ENCODE measurements at places on chromosomes 7 and 10. TPM values are rescaled to one million over a fixed set of nuclear protein-coding genes. Genes with fewer than 3 reads are reported as not detected.

DNA sequence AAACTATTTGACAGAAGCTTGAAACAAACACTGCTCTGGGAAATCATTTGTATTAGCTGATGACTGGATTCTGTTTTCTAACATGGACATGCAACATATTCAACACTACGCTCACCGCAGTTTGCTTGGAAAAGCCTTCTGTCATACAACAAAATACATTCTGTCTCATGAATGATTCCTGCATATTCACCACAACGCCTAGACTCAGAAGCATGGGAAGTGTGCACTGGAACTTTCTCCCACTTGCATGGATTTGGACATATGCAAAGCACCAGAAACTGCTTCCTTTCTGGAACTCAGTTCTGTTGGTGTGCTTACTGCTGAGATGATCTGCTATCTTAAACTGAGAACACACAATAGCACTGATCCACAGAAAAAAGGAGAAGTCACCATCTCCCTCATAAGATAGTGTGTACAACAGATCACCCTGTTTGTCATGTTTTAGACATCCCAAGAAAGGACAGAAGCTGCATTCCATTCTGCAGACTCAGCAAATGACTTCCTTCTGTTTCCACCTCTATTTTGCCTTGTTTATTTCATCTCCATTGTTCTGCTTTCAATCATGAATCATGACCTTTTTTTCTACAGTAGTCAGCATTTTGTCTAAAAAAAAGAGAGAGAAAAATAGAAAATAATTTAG is 115.8 kb downstream of the HTR7 start:
- H3K27ac ChIP-seq, result no peak overlapping the region
- DNase-seq, result no peak
- H3K4me3 ChIP-seq, result no peak overlapping the region
- no peaks in the 10 kb centered on the region for H3K27me3 ChIP-seq
- H3K36me3 ChIP-seq, result no peaks in the 10 kb centered on the region
- no peaks in the 10 kb centered on the region for H3K4me1 ChIP-seq

FAM237B gene
- total RNA-seq, result not detected

GRCh38 chr10:130138479-130138866 is 2.3 kb downstream of the GLRX3 start:
- H3K4me3 ChIP-seq, result peak overlapping the region; percentile 98
- peaks cover 10% of the 10 kb centered on the region for H3K4me1 ChIP-seq
- no peaks in the 10 kb centered on the region for H3K27me3 ChIP-seq
- H3K36me3 ChIP-seq, result no peaks in the 10 kb centered on the region
- no peak for DNase-seq

GRCh38 chr7:1081931-1082401 is 5.9 kb upstream of the GPER1 start:
- no peaks in the 10 kb centered on the region for H3K4me1 ChIP-seq
- DNase-seq, result no peak
- H3K36me3 ChIP-seq, result no peaks in the 10 kb centered on the region
- no peak overlapping the region for H3K4me3 ChIP-seq
- H3K27me3 ChIP-seq, result no peaks in the 10 kb centered on the region

CHRM2 gene
- total RNA-seq, result not detected

DNA sequence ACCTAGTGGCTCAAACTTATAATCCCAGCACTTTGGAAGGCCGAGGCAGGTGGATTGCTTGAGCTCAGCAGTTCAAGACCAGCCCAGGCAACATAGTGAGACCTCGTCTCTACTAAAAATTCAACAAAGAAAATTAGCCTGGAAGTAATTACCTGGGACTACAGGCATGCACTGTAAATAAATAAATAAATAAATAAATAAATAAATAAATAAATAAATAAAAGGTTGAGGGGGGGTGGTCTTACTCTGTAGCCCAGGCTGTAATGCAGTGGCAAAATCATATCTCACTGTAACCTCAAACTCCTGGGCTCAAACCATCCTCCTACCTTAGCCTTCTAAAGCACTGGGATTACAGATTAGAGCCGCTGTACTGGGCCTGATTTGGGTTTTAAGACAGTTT is 50.5 kb downstream of the RALA start:
- no peaks in the 10 kb centered on the region for H3K27me3 ChIP-seq
- no peak for DNase-seq
- H3K27ac ChIP-seq, result no peak overlapping the region
- H3K36me3 ChIP-seq, result no peaks in the 10 kb centered on the region
- H3K4me1 ChIP-seq, result no peaks in the 10 kb centered on the region

CCDC172 gene
- total RNA-seq, result not detected

Data from ascending aorta (tissue), 2 donors.